ENCODE measurements at places on chromosomes 6 and 20.

- no peak overlapping the region for H3K27ac ChIP-seq
- H3K27me3 ChIP-seq = no peaks in the 10 kb centered on the region
- H3K36me3 ChIP-seq = no peaks in the 10 kb centered on the region
- H3K4me3 ChIP-seq = no peak overlapping the region
- no peak for DNase-seq
These were observed 625.7 kb upstream of the PTCHD4 start for GRCh38 chr6:48736501-48737206.

DNA sequence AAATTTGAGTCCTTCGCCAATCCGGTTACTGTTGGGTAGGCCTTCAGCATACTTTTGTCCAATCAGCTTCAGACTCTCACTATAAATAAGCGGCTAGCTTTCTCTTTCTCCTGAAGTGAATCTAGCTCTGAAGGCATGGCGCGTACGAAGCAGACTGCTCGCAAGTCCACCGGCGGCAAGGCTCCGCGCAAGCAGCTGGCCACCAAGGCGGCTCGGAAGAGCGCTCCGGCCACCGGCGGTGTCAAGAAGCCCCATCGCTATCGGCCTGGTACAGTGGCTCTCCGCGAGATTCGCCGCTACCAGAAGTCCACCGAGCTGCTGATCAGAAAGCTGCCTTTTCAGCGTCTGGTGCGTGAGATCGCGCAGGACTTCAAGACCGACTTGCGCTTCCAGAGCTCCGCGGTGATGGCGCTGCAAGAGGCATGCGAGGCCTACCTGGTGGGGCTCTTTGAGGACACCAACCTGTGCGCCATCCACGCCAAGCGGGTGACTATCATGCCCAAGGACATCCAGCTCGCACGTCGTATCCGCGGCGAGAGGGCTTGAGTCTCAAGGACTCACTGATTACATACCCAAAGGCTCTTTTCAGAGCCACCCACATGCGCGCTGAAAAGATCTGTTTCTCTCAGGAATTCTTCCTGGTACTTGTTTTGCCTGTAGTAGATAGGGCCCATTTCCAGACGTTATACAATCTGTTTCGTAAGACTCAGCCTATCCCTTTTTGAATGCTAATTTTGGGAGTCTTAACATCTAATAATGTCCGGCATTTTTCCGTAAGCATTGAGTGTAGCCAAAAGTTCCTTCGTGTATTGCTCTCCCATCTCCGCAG, 102.0 kb downstream of the OR2B2 start:
- H3K4me1 ChIP-seq = peaks cover 20% of the 10 kb centered on the region
- peak overlapping the region; percentile 86 for H3K27ac ChIP-seq
- peak; percentile 80 for DNase-seq
- no peaks in the 10 kb centered on the region for H3K36me3 ChIP-seq
- H3K4me3 ChIP-seq = peak overlapping the region; percentile 76
- no peaks in the 10 kb centered on the region for H3K27me3 ChIP-seq

- H3K27ac ChIP-seq = no peak overlapping the region
- H3K4me1 ChIP-seq = peaks cover 7% of the 10 kb centered on the region
- no peak for DNase-seq
- H3K27me3 ChIP-seq = no peaks in the 10 kb centered on the region
- no peaks in the 10 kb centered on the region for H3K36me3 ChIP-seq
These were observed 86.1 kb upstream of the EZR start for GRCh38 chr6:158905277-158905676.

DNA sequence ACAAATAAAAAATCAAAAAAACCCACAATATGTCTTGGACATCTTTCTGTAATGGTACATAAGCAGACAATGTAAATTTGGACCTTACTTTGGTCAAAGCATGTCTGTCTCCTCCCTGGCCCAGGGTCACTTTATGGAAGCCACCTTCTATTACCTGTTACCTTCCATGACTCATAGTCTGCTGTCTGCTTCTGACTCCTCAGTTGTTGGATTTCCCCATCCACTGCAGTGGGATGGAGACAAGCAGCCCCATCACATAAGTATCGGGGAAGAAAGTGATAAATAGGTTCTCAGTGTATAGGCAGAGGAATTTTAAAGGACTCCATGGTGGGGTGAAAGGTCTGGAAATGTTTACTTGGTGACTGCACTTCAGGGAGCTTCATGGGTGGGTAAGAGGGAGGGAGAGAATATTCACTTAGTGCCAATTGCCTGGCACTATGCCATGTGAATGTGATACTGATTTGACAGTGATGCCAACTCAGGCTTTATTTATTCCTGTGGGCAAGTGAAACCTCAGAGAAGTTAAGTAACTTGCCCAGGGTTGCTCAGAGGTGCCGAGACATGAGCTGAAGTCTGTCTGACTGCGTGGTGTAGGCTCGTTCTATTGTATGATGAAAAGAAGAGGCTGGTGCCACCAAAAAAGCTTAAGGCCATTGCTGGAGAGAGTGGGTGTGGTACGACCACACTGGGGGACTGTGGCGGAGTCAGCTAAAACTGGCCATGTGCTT, 175.6 kb upstream of the RNF24 start:
- H3K4me1 ChIP-seq = no peaks in the 10 kb centered on the region
- DNase-seq = no peak
- H3K4me3 ChIP-seq = no peak overlapping the region
- no peaks in the 10 kb centered on the region for H3K27me3 ChIP-seq

DNA sequence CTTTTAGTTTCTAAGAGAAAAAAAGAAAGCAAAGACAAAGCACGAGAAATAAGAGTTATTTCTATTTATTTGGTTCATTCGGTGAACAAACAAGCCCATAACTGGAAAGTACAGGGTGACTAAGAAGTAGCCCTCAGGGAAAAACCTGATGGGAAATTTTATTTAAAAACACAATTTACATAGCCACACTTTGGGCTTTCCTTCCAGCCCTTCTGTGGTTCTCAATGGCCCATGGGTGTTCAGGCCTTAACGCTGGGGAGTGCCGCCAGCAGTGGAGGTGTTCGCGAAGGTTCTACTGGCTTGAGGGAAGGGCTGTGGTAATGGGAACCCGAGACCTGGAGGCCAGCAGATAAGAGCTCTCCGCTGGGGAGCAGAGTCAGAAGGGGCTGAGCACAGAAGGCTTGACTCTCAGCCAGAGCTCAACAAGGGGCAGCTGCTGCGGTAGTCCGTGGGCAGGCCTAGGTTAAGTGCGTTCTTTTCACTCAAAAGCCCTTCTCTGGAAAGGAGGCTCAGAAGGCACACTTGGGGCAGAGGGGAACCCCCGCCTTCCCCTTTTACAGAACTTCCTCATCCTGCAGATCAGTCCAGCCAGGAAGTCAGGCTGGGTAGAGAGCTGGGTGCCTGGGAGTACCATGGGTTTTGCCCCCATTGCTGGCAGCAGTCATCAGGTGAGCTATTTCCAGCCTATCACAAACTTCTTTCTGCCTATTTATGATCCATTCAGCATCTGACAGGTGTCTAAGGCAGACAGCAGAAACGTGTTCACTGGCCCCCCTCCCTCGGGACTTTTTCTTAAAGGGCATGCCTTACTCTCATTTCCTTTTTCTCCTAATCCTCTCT, 8.8 kb upstream of the CD83 start:
- DNase-seq = no peak
- H3K4me3 ChIP-seq = no peak overlapping the region
- H3K36me3 ChIP-seq = no peaks in the 10 kb centered on the region
- H3K27ac ChIP-seq = no peak overlapping the region
- no peaks in the 10 kb centered on the region for H3K27me3 ChIP-seq

DNA sequence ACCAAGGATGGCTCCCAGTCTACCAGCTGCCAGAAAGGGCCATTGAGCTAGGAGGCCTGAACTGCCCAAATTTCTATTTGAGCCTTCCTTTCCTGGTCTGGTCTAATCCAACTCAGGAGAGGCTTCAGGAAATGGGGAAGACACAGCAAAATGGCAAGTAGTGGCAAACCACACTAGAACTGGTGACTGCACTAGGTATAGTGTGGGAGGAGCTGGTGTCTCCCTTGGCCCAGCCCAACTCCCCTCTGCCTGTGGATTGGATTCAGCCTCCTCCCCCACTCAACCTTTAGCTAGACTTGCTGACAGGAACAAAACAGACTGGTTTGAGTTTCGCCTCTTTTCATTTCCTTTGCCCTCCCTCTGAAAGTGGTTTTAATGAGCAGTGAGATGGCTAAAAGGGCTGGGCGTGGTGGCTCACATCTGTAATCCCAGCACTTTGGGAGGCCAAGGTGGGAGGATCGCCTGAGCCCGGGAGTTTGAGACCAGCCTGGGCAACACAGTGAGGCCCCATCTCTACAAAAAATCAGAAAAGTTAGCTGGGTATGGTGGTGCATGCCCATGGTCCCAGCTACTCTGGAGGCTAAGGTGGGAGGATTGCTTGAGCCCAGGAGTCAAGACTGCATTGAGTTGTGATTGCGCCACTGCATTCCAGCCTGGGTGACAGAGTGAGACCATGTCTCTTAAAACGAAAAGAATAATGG, 17.5 kb downstream of the MRPS18A start:
- H3K27me3 ChIP-seq = no peaks in the 10 kb centered on the region
- peaks cover 9% of the 10 kb centered on the region for H3K4me1 ChIP-seq
- H3K36me3 ChIP-seq = no peaks in the 10 kb centered on the region
- H3K4me3 ChIP-seq = no peak overlapping the region
- no peak overlapping the region for H3K27ac ChIP-seq
- no peak for DNase-seq

GRCh38 chr6:159981403-159982245, 12.7 kb downstream of the IGF2R start:
- H3K4me1 ChIP-seq = peaks cover 71% of the 10 kb centered on the region
- no peak for DNase-seq
- H3K4me3 ChIP-seq = peak overlapping the region; percentile 40

DNA sequence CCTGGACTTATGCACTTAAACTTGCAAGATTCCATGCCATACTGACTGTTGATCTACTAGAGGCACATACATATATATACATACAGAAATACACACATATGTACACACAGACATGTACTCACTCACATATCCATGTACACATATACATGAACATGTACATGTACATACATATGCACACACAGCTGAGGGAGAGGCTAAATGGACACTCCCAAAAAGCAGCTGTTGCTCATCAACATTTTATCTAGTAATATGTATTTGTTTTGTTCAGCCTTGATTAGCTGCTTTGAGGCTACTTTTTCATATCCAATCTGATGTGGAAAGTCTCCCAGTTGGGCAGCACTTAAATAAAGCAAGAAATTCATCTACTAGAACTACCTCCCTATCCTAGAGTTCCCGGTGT, 33.7 kb upstream of the FBXL4 start:
- no peak overlapping the region for H3K27ac ChIP-seq
- no peaks in the 10 kb centered on the region for H3K36me3 ChIP-seq
- DNase-seq = no peak
- H3K4me3 ChIP-seq = no peak overlapping the region
- H3K27me3 ChIP-seq = peaks cover 8% of the 10 kb centered on the region

DNA sequence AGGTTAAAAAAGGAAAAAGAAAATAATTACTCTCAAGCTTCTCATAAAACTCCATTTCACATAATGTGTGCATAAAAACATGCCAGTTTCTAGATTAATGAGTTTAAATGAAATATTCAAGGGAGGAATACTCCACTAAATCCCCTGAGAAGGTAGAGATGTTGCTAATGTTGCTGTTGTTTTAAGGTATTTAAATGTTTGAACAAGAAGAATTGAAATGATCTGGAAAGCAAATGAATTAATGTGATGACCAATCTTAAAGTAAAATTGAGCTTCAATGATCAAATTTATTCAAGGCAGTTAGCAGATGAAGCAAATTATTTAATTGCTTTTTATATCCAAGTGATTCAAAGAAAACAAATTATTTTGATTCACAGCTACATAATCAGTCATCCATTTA, 804.4 kb downstream of the EYS start:
- H3K4me1 ChIP-seq = no peaks in the 10 kb centered on the region
- DNase-seq = no peak
- no peaks in the 10 kb centered on the region for H3K27me3 ChIP-seq
- no peaks in the 10 kb centered on the region for H3K36me3 ChIP-seq

DNA sequence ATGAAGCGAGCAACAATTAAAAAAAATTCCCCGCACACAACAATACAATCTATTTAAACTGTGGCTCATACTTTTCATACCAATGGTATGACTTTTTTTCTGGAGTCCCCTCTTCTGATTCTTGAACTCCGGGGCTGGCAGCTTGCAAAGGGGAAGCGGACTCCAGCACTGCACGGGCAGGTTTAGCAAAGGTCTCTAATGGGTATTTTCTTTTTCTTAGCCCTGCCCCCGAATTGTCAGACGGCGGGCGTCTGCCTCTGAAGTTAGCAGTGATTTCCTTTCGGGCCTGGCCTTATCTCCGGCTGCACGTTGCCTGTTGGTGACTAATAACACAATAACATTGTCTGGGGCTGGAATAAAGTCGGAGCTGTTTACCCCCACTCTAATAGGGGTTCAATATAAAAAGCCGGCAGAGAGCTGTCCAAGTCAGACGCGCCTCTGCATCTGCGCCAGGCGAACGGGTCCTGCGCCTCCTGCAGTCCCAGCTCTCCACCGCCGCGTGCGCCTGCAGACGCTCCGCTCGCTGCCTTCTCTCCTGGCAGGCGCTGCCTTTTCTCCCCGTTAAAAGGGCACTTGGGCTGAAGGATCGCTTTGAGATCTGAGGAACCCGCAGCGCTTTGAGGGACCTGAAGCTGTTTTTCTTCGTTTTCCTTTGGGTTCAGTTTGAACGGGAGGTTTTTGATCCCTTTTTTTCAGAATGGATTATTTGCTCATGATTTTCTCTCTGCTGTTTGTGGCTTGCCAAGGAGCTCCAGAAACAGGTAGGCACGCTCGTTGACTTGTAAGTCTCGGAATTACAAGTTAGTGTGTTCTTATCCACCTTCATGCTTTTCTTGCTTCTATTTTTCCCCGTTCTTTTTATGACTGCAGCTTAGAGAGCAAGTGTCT, at the start of gene EDN1:
Gene EDN1 (plus strand): TSS at position 429 of the 888 bp plus-strand sequence. CDS start 269 bp downstream, at position 698.
- peak; percentile 47 for DNase-seq
- no peaks in the 10 kb centered on the region for H3K27me3 ChIP-seq
- no peaks in the 10 kb centered on the region for H3K4me1 ChIP-seq
- peak within 1 kb of the TSS; percentile 46 for H3K4me3 ChIP-seq

- no peaks in the 10 kb centered on the region for H3K27me3 ChIP-seq
- no peak for DNase-seq
These were observed 9.2 kb downstream of the FGD2 start for GRCh38 chr6:37014667-37015066.

- H3K27ac ChIP-seq = no peak overlapping the region
- no peaks in the 10 kb centered on the region for H3K27me3 ChIP-seq
- DNase-seq = no peak
These were observed 47.5 kb downstream of the CD83 start for GRCh38 chr6:14165091-14165490.

DNA sequence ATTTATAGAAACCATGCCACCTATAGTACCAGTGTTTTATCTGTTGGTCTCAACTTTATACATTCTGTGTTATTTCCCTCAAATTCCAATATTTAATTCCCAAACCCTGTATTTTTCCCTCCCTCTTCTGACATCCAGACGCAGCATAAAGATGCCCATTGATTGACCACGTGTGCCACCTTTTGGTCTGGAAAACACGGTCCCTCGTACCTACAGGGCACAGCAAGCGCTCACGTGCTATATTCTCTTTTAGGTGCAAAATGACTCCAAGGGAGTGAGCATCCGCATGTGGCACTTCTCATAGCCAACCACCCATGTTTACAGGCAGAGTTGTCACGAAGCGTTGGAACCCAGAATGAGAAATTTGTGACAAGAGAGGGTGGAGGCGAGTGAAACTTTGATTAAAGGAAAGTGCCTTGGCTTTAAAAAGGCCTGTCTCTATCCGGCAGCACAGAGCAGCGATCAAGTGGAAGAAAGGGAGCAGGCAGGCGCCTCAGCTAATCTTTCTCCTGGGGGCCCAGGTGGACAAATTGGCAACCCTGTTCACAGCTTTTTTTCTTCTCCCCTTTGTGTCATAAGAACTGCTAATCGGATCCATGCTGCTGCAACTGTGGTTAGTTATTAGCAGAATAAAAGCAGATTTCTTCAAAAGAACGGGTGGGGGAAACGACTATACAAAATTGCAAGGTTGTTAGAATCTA, 225.9 kb downstream of the TMEM242 start:
- no peaks in the 10 kb centered on the region for H3K36me3 ChIP-seq
- no peaks in the 10 kb centered on the region for H3K27me3 ChIP-seq
- no peak for DNase-seq
- peak overlapping the region; percentile 46 for H3K27ac ChIP-seq

All from naive thymus-derived CD4-positive, alpha-beta T cell (primary cell).